ENCODE measurements at places on chromosomes 6 and 20.

DNA sequence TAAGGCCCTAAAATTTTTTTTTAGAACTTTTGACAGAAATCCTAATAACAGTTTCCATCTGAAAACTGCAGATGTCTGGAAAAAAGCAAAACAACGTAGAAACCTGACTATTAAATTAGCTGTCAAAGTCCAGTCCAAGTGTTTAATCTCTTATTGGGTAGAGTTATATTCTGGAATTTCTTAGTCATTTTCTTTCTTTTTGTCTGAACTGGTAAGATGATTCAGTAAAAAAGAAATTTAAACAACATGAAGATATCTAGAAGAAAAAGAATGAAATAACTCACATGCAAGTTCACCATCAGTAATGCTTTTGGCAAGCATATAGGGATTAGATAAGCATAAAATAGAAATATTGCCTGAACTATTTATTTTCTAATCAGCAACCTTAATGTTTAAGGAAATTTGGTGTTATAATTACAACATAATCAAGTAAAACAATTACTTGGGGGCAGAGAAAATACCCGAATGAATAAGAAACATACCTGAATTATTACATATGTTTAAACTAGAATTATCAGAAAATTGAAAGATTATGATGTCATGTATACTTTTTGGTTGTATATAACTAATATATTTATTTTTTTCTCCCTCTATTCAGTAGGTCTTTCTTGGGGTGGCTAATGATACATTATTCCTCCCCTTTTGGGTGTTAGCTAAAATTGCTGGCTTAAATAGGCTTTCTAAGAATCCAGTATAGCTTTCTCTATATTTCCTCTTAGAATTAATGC lies 51.1 kb downstream of the FAM83B start:
- DNase-seq = no peak

- no peak for DNase-seq
Observed at GRCh38 chr20:7399575-7399974, 540.7 kb downstream of the HAO1 start.

DNA sequence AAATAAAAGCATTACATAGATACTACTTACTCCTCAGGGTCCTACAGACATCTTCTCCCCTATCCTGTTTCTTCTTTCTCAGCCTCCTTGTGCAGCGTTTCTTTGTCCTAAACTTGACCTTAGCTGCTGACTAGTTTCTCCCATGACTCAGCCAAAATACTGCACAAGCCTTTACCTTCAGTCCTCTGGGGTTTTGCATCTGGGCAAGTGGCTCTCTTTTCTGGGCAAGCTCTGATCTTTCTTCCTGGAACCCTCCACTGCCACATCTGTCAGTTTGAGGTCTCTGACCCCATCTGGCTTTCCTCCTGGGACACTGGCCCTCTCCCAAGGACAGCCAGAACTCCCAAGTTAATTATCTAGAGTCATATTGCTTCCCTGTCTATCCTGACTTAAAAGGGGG lies 838.4 kb downstream of the DHX35 start:
- no peak for DNase-seq

GRCh38 chr6:159212525-159213280 lies 43.5 kb downstream of the FNDC1 start:
- DNase-seq = no peak

GRCh38 chr20:50335866-50336265 lies 145.2 kb downstream of the CEBPB start:
- no peak for DNase-seq

DNA sequence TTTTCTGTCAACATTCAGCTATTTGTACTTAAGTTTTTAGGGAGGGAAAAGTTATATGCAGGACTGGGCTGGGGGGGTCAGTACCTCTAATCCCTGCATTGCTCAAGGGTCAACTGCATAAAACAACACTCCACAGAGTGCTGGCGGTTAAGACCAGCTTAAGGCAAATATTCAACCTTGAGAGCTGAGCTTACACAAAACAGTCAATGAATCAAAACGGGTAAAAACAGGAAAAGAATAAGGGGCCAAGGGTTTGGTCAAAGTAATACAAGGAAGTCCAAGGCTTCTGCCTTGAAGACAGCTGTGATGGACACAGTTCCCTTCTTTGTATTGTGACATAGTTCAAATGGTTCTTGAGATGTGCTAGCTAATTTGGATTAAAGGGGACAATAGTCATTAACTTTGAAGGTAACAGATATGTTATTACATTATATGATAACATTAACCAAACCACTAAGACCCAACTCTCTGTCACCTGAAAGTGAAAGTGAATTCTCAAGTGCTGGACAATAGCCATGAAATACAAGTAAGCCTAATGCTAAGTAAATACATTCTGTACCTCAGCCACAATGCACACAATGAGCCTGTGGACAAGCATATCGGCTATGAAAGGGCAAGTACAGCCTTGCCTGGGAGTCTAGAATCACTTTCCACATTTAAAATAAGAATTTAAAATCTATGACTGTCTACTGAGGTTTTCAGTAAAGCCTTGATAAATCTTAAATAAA lies 106.8 kb downstream of the PDE10A start:
- DNase-seq = peak; percentile 89

DNA sequence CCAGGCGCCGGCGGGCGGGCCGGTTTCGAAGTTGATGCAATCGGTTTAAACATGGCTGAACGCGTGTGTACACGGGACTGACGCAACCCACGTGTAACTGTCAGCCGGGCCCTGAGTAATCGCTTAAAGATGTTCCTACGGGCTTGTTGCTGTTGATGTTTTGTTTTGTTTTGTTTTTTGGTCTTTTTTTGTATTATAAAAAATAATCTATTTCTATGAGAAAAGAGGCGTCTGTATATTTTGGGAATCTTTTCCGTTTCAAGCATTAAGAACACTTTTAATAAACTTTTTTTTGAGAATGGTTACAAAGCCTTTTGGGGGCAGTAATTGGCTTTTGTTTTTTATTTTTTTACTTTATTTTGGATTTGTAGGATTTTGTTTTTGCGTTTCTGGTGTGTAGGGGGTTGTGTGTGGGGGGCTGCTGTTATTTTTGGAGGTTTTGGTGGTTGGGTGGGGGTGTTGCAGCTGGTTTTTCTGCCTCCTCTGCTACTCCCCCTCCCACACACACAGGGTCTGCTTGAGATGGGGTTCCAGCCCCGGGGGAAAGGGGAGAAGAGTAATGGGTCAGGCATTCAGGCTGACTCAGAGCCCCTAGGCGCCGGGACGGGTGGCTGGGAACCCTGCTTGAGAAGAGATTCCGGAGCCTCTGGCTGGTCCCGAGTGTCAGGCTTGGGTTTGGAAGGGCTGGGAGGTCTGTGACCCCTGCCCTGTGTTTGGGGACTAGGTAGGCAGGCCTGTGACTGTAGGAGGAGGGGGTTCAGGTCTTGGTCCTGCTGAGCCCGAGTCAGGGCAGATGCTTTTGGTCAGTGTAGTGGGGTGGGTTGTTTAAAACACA lies 2.0 kb downstream of the CEBPB start:
- DNase-seq = peak; percentile 60

DNA sequence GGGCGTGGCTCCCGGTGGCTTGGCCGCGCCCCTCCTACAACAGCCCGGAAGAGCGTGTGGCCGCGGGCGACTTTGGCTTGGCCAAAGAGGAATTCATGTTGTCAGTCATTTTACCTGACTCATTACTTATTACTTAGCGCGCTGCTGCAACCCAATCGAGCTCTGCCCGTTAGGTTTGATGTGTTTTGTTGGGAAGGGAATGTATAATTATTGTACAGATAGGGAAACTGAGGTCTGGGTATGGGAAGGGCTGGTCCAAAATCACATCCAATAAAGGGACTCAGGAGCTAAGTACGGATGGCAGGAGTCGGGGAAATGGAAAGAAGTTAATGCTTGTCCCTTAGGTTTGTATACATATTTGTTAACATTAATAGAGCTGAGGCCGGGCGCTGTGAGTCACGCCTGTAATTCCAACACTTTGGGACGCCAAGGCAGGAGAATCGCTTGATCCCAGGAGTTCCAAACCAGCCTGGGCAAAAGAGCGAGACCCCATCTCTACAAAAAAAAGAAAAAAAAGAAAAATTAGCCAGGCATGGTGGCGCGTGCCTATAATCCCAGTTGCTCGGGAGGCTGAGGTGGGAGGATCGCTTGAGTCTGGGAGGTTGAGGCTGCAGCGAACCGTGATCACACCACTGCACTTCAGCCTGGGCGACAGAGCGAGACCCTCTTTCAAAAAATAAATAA lies 639 bp upstream of the ZNF335 start:
- DNase-seq = no peak

GRCh38 chr20:2694008-2694471 lies 1.5 kb downstream of the EBF4 start:
- DNase-seq = no peak

GRCh38 chr6:140752234-140752633 lies 1377.8 kb upstream of the CITED2 start:
- no peak for DNase-seq

GRCh38 chr6:148952147-148953035 lies 205.6 kb downstream of the UST start:
- DNase-seq = no peak

DNA sequence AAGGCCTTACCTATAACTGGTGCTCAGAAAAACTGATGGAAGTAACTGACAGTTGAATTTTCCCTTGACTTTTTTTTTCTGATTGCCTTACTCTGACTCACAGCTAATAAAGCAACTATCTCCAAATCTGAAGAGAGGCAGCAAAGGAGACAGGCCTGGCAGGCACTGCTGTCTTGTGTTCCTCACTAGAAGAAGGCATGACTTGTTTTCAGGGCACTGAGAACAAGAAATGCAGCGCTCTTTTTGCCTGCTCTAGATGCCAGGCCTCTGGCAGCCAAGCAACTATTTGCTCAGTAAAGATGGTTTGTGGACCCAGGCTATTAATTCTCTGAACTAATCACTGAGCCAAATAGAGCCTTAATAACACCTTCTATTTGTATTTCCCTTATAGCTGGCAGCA lies 155.1 kb downstream of the PRDM13 start:
- DNase-seq = no peak

DNA sequence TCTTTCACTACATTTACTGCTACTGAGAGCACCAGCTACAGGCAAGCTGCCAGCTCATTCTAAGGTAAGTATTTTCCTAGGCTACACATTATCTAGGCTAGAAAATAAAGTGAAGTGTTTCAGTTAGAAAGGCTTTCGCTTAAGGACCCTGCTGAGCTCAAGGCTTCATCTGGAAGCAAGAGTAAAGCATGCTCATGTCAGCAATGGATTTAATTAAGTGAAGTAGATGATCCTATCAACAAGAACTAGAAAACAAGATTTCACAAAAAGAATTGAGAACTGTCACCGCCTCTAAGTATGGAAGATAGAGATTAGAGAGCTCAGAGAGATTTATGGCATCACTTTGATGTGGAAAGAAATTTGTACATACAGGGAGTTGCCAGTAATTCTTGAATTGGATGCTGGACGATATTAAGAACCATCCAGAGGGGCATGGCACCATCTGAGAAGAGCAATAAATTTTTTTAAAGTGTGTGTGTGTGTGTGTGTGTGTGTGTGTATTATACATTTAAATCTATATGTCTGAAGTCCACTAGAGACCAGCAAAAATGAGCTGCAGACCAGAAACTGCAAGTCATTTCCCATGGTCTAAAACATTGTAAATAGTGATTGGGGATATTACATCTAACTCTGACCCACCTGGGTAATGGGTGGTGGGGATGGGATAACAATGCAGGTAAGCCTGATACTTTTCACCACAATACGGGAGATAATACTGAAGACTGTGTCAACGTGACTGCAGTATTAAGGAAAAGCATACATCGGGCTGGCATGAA lies 105.2 kb upstream of the MAP7 start:
- DNase-seq = peak; percentile 81

- no peak for DNase-seq
Observed at GRCh38 chr6:45310118-45310788, 17.9 kb upstream of the RUNX2 start.

- no peak for DNase-seq
Observed at GRCh38 chr6:314377-314776, 22.1 kb downstream of the DUSP22 start.

DNA sequence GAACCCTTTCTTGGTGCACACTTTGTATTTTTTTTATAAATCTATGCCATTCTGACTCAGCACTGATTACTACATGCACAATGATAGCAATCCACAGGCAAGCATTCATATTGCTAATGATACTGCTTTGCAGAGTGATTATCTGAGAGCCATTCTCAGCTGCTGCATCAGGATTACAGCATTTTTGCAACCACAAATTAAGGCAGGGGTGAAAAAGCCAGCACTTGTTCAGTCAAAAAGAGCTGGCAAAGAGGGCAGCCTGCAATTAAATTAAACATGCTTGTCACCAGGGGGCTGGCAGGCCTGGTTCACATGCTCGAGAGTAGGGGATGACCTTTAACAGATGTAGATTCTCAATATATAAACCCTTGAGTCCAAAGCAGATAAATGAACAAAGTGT lies 40.7 kb upstream of the SLC17A4 start:
- DNase-seq = peak; percentile 47

GRCh38 chr6:32617751-32618150 lies 19.5 kb upstream of the HLA-DQA1 start:
- DNase-seq = no peak

GRCh38 chr6:121498481-121499276 lies 63.2 kb downstream of the GJA1 start:
- no peak for DNase-seq
